Stimulated activated CD4-positive, alpha-beta T cell treated with anti-CD3 and anti-CD28 coated beads, Interleukin-12 subunit alpha, Interleukin-12 subunit beta, amount 100 ng/mL, for 24 hours (primary cell): ENCODE measurements at places on chromosomes 7 and 10.

DNA sequence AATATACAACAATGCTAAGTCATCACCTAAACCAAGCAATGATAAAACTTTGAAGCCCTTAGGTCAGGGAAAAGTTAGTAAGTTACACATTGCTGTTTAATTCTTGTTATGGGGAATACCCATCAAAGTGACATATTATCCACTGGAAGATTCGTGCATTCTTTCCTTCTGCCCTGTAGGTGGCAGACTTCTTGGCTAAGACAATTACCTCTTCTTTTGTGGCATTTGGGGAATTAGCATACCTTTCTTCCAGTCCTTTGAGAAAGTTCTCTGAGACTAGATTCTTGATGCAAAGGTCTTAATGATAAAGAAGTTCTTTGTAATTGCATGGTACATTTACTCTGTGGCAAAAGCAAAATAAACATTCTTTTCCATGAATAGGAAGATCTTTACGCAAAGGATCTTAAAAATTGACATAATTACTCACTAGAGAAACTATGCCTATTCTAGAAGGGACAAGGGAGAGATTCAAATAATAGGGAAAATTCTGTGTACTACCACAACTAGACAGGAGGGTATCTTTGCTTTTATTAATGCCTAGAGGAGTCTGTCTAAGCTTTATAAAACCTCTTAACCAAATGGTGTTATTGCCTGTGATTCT lies 395.9 kb downstream of the GRM8 start:
- DNase-seq, result no peak

DNA sequence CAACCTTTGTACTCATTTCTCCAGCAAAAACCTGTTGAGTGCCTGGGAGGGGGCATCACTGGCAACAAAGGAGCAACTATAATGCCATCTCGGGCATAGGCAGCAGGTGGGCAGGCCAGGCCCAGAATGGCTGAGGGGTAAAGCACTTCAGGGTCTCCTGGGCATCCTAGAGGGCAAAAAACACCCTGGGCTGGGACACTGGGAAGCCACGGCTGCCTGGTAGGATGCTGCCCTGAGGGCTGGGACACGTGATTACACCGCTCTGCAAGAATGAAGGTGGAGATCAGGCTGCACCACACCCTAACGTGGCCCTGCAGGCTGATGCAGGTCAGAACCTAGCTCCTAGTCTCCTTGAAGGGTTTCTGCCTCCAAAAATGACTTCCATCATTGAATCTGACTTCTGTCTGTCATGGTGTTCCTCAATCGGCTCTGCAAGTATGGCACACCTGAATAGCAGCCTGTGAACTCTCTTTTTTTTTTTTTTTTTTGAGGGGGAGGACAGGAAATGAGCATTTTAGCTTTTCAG lies 4.5 kb upstream of the TRAPPC14 start:
- DNase-seq, result no peak

DNA sequence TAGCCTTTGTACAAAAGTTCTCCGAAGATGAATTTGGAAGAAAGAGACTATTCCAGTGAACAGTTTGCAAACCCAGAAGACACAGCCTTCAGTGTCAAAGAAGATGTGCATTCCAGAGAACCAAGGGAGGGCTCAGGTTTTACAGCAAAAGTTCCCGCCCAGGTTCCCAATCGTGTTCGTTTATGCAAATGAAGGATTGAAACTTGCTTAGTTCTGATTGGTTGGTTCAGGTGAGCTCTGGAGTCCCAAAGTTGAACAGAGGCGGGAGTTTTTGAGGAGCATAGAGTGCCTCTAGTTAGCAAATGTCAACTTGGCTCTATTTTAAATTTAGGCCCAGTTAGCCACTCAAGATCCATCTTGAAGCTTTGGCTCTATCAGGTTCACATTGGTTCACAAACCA lies 51.3 kb downstream of the TMEM270 start:
- DNase-seq, result no peak

DNA sequence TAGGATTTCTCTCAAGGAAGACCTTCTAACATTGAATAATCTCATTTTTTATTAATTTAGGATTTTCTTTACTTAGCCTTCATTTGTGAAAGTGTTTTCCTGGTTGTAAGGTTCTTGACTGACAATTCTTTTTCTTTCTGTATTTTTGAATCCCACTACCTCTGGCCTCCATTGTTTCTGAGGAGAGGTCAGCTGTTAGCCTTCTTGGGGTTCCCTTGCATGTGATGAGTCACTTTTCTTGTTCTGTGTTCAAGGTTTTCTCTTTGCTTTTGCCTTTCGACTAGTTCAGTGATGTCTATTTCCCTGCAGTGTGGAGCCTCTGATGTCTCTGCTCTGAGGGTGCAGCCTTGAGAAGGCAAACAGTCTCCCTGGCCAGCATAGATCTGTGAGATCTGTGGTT lies 304.1 kb upstream of the ZNF32 start:
- no peak for DNase-seq

- no peak for DNase-seq
These were observed 1.1 kb downstream of the STN1 start for GRCh38 chr10:103916876-103917275.

GRCh38 chr7:41185851-41186250 lies 517.0 kb downstream of the INHBA start:
- DNase-seq, result no peak

- DNase-seq, result no peak
These were observed 98.5 kb downstream of the SRI start for GRCh38 chr7:88121335-88121734.

DNA sequence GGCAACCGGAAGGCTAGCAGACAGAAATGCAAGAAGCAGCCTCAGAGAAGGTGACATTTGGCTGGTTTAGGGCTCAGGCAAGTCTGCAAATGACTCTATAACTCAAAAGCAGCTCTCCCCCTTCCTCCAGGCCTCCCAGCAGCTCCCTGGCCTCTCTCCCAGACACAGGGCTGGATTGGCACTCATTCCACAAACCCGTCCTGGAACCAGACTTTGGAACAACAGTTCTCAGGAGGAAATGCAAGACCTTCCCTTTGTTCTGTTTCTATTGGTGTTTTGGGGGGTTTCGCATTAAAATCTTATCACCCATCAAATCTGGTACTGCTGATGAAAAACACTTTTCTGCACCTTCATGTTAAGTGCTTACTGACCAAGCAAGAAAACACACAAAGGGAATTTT lies 40.3 kb upstream of the EFCAB10 start:
- no peak for DNase-seq

DNA sequence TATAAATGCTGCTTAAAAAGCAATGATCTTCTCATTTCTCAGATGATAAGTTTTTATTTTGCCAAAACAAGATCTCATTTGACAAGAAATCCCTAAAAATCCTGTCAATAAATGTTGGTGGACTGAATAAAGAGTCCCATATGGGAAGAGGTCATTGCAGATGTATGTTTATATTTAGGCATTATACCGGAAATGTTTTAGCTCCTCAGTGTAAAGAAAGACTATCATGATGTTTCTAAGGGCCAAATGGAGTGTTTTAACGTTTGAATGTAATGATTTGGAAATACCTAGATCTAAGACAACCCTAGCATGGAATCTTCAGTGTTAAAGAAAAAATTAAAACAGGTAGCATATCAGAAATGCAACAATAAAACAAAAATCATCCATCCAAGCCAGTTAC lies 457.8 kb upstream of the NFE2L3 start:
- DNase-seq, result no peak

- DNase-seq, result no peak
These were observed 23.8 kb upstream of the PLAC9 start for GRCh38 chr10:80108576-80109239.

DNA sequence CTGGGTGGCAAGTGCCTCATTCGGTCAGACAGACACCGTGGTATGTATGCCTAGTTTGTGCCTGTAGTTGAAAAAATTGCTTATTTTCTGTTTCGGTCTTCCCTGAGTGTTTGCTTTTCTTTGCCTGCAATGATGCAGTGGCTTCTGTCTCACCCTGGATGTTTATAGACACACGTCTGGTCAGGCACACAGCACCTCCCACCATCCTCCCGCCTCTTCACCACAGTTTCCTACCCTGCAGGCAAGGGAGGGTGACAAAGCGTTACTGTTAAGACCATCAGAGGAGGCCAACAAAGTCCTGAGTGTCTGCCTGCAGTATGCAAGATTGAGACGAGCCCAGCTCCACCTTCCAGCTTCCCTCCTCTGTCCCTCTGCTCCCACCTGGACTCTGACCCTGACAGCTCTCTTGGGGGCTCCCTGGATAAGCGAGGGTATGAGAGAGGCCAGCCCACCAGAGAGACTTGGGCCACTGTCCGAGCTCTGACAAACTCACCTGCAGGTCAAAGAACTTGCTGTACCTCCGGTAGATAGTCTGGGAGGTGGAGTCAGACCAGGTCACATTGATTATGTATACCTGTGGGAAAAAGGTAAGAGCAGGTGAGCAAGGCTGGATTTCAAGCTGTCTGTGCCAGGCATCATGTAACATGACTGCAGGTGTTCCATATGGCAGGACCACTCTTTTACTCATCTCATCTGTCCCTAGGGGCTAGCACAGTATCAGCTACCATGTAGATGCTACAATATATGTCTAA lies 54.4 kb downstream of the SH3PXD2A start:
- peak; percentile 16 for DNase-seq

GRCh38 chr7:12244129-12244528 lies 33.0 kb downstream of the TMEM106B start:
- DNase-seq, result no peak

DNA sequence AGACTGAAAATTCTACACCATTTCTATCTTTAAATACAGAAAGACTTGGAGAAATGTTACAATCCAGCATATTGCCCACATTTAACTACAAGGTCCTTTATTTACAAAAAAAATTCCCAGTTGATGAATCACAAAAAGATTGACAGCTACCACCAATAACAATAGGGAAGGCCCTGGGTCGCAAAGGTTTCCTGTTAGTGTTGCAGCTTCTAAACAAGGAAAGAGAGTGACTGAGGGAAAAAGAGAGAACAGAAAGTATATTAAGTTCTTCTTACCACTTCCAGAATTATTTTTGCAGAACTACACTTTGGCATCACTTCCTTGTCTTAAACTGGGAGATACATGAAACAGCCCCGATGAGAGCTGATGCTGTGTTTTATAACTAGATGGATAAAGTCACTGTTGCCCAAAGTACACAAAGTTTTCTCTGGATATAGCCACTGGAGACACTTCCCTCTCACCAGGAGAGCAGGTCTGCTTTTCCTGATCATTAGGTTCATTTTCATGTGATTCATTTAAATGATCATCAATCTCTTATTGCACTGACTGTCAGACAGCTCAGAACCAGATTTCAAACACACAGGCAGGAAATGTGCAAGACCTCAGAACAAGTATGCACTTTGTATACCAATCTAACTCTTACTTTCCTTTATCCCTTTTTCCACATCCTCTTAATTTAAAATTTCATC lies 57.0 kb downstream of the SHTN1 start:
- DNase-seq, result no peak

DNA sequence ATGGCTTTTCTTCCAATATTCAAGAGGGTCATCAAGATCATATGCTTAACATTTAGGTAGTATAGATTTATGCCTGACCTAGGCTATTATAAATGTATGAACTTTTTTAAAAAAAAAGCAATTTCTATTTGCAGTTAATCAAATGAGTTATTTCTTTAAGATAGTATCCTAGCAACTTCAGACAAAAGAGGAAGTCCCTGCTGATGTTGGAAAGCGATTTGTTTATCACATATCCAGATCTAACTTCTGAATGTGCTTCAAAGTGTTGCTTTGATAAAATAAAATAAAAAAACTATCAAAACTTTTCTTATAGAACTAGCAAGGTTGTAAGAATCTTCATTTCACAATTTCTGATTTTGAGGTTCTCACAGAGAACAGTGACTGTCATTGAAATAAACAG lies 401.9 kb upstream of the PHF14 start:
- DNase-seq, result no peak

- peak; percentile 14 for DNase-seq
These were observed 147.7 kb upstream of the BMPER start for GRCh38 chr7:33757563-33758165.

DNA sequence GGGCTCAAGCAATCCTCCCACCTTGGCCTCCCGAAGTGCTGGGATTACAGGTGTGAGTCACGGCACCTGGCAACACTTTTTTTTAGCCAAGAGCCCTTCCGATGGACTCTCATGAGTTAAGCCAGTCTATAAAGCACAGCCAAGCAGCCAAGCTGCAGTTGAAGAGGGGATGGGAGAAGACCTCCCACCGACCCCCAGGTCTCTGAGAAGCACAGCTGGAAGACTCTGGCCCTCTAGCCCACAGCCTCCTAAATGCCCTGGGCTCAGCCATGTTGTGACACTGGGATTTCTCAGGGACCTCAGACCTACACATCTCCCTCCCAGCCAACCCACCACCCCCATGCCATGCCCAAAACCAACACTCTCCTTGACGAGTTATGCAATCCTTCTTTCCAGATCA lies 31.1 kb downstream of the CALML3 start:
- no peak for DNase-seq

GRCh38 chr7:113915956-113916355 lies 2.9 kb downstream of the PPP1R3A start:
- no peak for DNase-seq

DNA sequence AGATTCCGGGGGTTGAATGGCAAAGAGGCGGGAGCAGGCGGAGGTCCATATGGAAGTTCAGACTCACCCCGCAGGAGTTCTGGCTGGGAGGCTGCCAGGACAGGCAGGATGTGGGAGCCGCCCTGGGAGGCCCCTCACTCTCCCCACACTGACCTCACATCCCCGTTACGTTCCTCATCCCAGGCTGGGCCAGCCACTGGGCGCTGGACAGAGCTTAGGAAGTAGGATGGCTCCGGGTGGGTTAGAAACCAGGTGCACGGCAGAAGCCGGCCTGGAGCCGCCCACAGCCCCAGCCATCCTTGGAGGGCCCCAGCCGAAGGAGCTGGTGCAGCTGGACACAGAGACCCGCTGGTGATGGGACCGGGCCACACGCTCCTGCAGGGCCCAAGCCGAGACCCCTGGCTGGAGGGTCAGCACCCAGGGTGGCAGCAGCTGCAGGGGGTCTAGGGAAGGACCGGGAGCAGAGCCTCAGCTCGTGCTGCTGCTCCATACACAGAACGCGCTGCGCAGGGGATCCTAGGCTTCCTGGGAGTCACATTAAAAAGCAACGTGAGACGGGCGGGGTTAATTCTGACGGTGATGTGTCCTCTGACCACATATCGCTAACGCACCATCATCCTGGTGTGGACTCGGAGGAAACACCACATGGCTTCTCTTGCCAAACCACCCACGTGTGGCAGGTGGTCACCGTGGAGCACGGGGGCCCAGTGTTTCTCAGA lies 98.6 kb upstream of the DIP2C start:
- DNase-seq, result no peak

- peak; percentile 20 for DNase-seq
These were observed 507 bp downstream of the STN1 start for GRCh38 chr10:103917302-103918052.
